ENCODE measurements at places on chromosomes 6 and 20.

GRCh38 chr20:44651684-44652423 is at the start of gene ADA:
ADA (minus strand) TSS chr20:44651699; CDS start chr20:44651607, 92 bp downstream.
- DNase-seq: peak; percentile 57

- no peak for DNase-seq
Observed at GRCh38 chr20:63706852-63707557, 771 bp downstream of the ARFRP1 start.

- DNase-seq: no peak
Observed at GRCh38 chr6:16405375-16405774, 167.0 kb downstream of the GMPR start.

- no peak for DNase-seq
Observed at GRCh38 chr6:113631666-113632065, 225.5 kb upstream of the MARCKS start.

- DNase-seq: peak; percentile 76
Observed at GRCh38 chr6:131950767-131951575, at the start of gene CCN2. CCN2 (minus strand) TSS chr6:131951372; CDS start chr6:131951172, 200 bp downstream.

- DNase-seq: no peak
Observed at GRCh38 chr6:8064638-8065518, 689 bp upstream of the BLOC1S5 start.

All from left renal cortex interstitium (tissue), 4 donors.